GM06990 (cell line): ENCODE measurements at places on chromosomes 7 and 10.

DNA sequence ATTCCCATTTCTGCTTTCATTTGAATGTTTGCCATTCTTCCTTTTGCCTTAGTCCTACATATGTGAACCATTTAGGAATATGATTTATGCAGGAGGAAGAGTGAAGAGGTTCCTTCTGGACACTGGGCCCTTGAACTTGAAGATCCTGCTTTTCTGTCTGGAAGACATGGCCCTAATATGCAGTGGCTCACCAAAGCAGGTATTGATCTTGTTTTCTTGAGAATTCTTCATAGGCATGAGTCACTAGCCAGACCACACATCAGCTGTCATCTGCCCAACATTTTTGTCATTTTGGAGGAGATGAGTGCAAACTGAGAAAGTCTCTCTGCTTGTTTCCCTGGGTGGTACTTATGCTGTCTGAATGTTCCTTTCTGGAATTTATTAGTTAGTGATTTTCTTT, 382.6 kb downstream of the LRMDA start:
- DNase-seq = no peak

DNA sequence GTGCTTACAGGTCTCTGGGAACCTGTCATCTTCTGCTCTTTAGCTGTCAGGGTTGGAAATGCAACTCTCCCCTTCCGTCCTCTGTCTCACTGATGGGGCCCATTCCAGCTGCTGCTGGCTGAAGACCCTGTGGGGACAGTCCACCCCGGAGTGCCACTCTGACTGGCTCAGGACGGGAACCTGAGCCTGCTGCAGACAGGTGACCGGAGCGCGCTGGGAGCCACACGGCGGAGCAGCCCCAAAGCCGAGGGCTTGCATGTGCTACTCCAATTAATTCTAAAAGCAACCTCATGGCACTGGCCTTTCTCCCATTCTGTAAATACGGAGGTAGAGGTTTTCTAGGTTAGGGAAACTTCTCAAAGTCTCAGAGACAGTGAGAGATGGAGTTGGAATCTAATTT, 223.5 kb upstream of the PITRM1 start:
- DNase-seq = no peak

- no peak for DNase-seq
Measured at GRCh38 chr7:55155351-55156117, 136.7 kb downstream of the EGFR start.

GRCh38 chr7:130349911-130350782, 5.5 kb downstream of the CPA5 start:
- peak; percentile 47 for DNase-seq

GRCh38 chr7:3177271-3177670, 123.8 kb upstream of the SDK1 start:
- no peak for DNase-seq

DNA sequence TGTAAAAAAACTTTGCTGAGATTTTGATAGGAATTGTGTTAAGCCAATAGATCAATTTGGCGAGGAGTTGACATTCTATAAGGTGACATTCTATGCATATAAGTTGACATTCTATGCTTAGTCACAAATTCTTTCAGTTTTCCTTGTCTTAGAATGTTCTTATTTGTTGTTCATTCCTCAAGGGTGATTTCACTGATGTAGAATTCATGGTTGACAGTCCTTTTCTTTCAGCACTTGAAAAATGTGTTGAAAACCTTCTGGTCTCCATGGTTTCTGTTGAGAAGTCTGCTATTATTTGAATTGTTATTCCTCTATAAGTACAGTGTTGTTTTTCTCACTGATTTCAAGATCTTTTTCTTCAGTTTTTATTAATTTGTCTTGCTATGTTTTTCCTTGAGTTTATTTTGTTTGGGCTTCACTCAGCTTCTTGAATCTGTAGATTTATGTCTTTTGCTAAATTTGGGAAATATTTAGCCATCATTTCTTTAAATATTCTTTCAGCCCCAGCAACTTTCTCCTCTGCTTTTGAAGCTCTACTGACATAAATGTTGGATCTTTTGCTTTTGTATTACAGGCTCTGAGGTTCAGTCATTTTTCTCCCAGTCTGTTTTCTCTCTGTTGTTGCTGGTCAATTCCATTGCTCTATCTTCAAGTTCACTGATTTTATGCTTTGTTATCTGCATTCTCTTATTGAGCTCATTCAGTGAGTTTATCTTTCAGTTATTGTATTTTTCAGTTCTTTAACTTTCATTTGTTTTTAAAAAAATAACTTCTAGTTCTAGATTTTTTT, 154.9 kb downstream of the SDK1 start:
- DNase-seq = no peak

GRCh38 chr10:22043327-22043633, 39.8 kb upstream of the DNAJC1 start:
- no peak for DNase-seq

DNA sequence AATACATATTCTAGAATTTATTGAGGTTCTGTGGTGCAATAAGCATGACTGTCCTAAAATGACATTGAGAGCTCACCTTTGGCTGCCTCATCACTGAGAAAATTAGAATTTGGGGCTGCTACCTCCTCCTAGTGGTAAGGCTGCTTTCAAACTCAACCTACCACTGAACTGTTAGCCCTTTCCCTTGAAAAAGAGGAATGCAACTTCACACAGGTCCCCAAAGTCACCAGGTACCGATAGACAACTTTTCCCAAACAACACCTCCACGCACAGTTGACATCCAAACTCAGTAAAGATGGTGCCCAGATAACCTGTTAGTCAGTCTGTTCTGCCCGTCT, 75.9 kb upstream of the SCIN start:
- no peak for DNase-seq

DNA sequence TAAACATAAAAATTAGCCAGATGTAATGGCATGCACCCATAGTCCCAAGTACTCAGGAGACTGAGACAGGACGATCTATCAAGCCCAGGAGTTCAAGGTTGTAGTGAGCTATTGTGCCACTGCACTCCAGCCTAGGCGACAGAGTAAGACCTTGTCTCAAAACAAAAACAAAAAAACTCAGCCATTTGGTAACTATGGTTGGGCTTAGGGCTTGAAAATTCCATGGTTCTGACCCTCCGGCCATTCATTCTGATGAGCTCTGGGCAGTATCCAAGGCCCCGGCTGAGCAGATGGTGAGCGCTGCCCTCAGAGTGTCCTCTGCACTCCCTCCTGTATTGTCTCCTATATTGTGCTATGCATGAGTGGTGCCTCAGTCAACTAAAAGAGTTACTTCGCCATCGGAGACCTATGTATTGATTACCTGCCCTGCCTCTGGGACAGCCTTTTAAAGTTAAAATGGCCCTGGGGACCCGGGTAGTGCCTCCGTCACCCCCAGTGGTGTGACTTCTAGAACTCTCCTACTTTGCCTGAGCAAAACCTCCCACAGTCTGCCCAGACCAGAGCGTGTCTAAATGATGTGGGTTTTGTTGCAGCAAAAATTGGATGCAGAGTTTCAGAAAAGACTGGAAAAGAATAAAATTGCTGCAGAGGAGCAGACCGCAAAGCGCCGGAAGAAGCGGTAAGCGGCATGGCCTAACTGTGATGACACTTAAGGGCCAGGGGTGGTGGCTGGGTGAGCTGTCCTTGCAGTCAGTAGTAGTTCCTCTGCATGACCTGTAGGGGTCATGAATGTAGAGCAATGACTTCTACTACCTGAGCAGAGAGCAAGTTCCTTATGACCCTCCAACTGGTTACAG, 8.1 kb downstream of the PRKRIP1 start:
- peak; percentile 60 for DNase-seq

GRCh38 chr7:15662451-15662850, 24.0 kb downstream of the MEOX2 start:
- no peak for DNase-seq

DNA sequence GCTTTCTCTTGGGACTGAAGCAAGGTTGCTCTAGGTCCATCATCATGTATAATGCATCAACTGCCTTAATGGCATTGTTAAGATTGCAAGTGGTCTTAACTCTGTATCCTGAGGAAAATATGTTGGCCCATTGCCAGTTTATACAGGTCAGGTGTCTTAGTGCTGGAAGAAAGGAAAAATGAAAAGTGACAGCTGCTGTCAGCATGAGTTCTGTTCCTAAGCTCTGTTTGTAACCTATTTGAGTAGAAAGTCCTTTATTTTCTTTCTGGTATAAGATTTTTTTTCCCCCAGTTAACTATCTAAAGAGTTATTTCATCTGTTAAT, 127.2 kb downstream of the SRI start:
- DNase-seq = no peak

GRCh38 chr10:33117816-33118215, 159.8 kb upstream of the ITGB1 start:
- DNase-seq = no peak

DNA sequence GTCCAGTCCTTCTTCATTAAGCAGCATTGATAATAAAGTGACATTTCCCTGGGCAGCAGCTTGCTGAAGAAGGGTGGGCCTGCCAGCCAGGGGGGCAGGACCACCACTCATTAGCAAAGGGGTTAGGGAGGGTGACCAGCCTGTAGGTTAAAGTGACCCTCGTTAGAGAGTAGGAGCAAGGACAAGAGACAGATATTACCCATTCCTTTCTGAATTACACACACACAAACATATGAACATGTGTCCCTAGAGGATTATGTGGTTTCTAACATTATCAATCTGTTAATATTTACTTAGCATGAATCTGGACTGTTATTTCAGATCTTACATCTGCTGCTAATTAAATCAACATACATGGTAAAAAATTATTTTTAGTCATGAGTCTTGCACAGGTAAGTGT, 88.9 kb downstream of the CTTNBP2 start:
- no peak for DNase-seq

- no peak for DNase-seq
Measured at GRCh38 chr10:86446987-86447386, 74.6 kb downstream of the WAPL start.

DNA sequence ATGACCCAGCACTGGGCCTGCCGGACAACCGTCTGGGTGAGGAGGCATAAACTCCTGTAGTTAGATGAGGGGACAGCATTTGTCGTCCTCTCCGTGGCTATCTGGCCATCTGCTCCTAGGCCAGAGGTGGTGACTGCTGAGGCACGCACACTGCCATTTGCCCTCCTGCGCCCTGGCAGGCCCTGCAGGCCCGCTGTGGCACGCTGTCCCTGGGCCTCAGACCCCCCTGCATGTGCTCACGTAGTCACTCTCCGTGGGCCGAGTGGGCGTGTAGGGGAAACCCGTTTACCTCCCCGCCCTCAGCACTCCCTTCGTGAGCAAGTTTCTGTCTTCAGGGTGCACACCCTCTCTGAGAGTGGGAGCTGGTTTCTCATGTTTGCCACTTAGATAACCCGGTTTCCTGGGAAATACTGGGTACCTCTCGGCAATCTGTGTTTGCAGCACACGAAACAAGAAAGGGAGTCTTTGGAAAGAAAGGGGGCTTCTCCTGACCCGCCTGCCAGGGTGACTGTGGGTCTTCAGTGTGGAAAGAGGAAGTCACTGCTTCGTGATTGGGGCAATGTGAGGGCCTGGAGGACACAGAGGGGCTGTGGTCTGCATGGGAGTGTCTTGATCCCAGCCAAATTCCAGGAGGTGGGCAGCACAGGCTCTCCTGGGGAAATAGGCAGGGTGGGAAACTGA, 10.8 kb downstream of the ADAMTS14 start:
- no peak for DNase-seq

DNA sequence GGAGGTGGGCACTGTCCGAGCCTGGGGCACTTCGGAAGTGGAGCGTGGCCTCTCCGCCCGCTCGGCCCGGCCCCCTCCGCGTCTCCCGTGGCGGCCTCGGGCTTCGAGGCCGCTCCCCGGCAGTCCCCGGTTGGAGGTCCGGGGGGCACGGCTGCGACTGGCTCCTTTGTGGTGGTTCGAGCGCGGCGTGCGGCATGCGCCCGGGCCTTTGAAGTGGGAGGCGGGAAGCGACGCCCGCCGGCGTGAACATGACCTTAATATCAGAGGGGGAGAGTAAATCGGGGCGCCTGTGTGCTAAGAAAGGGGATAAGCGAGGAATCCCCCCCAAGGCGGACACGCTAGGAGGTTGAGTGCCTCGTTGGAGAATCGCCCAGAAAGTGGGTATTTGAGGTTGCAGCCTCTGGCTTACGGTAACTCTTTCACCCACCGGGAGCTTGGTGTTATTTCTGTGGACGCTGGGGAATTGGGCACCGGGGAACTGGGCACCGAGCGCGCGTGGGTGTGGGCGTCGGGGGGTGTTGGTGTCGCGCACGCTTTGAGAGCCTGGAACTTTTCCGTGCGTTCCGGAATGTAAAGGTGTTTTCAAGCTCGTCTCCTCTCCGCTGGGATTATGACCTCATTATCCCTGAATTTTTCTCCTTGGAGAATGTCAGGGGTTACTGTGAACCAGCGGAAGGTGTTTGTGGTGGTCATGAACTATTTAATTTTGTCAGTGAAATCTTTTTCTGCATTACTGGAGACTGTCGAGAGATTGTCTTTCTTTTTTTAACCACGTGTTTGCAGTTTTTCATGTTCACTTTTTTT, 660 bp downstream of the SUV39H2 start:
- DNase-seq = no peak
